Lower leg skin (tissue), 4 donors: ENCODE measurements at places on chromosomes 12 and 14. TPM values are rescaled to one million over a fixed set of nuclear protein-coding genes. Genes with fewer than 3 reads are reported as not detected.

KRT3 gene
- total RNA-seq = not detected

DNA sequence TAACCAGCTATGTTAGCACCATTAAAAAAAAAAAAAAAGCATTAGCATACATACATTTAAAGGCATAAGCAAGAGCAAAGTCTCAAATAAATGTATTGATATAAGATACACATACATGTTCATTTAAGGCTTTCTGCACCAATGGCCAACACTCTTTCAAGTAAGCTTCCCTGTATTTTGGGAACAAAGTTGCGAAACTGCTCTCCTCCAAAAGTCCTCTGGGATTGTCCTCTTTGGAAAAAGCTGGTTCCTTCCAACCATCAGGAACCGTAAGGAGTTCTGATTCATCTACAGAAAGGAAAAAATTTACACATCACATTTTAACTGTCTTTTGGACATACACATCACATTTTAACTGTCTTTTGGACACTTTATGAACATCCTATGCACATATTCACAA is 3.2 kb downstream of the KRR1 start:
- DNase-seq = no peak

DNA sequence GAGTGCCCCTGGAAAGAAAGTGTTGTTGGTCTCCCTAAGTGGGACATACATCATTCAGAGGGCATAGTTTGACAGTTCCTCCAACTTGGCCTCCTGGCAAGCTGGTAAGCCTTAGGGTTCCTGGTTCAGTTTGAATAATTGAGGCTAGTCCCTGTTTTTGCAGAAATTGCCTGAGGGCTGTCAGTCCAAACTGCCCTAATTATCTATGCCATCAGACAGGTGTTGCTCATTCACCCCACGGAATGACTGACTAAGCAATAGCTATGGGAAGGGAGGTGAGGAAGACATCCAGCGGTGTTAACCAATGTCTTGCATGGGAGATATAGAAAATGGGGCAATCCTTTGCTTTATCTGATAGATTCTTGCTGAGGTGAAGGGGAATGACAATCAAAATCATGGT is 37.6 kb downstream of the SPTSSA start:
- no peak for DNase-seq

DNA sequence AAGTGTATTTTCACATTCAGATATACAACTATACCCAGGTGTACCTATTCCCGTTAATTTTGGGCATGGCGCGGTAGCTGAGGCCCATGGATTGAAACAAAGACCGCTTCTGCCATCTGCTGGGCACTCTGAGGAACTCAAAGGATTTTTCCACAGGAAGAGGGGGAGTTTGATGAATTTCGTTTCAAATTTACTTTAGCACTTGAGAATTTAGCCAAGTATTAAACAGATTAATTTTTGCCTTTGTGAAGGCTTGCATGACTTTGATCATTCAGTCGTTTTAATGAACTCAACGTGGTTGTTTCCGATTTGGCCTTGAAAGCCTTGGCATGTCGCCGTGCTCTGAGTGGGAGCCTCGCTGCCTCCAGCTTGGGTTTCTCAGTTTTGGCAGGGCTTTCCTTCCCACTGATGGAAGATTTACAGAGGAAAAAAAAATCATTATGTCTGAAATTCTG is 153.2 kb upstream of the DDHD1 start:
- DNase-seq = no peak

GRCh38 chr14:73216030-73216429 is 21.3 kb upstream of the PAPLN start:
- DNase-seq = no peak

DNA sequence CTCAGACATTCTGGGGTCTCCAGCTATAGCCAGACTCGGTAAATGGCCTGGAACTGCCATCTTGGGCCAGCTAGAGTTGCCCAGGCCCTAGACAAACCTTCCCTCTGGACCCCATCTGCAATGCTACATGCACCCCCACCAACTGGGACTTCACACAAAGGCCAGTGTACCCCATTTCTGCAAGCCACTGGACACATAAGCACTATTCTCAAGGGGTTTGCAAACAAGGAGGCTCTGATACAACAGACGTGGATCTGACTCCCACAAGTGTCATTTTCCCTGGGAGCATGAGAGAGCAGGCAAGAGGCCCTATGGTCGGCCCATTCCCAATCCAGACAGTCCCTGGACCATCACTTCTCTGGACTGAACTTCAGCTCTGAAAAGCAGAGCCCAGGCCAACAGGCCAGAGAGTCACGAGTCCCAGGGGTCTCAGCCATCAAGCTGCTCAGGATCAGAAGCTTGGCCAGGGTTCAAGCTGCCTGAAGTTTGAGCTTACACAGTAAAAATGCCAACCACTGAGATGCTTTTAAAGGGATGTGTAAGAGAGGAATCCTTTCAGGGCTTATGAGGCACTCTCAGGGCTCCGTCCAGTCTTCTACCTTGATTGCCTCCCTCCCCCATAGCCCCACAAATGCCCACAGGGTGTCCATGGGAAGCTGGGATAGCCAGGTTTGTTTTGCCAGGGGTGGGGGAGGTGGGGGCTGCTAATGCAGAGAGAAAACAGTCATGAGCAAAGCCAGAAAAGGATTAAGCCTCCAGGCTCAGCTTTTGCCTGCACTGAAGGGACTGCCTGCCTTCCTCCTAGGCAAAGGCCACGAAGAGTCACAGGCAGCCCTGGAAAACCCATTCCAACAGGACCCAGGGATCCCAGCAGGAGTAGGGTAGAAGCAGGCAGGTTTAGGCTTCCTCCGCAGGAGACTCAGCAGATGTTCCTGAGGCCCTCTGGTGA is 31.7 kb upstream of the PNMA1 start:
- DNase-seq = no peak

GRCh38 chr14:93654599-93654998 is 133.7 kb downstream of the PRIMA1 start:
- no peak for DNase-seq

RIMBP2 gene
- total RNA-seq = 3.7 TPM

- DNase-seq = no peak
These were observed 244.2 kb downstream of the GPHN start for GRCh38 chr14:66752109-66752508.

DNA sequence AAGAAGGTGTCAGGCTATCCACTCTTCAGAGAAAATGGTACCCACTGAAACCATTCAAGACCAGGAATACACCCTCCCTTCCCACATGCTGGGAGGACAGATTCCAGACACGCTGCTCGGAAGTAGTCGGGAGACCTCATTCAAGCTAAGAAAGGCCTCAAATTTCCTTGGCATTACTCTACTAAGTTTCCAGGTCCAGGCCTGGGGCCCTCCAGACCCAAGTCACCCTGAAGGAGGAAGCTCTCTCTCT is 27.1 kb upstream of the RPLP0 start:
- no peak for DNase-seq

KLRC2 gene
- total RNA-seq = not detected

DNA sequence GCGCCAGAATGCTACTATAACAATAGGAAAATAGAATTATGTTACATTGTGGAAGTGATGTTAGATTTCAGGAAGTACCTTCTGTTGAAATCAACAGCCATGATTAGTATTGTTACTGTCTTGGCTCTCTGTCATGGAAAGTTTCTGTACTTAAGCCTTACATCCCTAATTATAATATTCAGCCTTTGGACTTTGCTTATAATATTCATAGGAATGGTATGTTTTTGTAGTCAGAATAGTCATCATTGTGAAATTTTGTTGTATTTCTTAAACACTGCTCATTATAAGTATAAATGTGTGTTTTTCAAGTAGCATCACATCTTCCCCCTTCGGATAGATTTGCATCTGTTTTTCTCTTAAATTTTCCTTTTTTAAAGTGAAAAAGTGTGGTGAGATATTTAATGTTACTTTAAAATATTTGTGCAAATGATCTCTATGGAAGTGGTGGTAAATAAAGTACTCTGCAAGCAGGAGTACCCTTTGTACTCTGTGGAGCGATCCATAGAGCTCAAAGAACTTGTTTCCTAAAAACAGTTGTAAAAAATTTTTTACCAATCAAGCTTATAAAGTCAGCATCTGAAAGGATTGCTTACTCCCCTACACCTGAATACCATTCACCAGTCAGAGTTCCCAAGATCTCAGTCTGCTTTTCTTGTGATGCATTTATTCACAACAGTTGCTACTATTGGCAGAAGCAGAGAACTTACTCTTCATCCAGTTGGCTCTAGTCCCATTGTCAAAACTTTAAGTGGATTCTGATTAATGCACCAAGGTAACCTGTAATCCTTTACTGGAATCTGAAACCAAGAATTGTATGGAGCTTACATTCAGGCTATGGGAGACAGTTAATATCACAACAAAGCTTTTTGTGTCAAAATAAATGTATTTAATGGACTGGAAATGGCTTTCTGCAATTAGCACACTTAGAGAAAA is 87.8 kb downstream of the RIC8B start:
- DNase-seq = no peak

DNA sequence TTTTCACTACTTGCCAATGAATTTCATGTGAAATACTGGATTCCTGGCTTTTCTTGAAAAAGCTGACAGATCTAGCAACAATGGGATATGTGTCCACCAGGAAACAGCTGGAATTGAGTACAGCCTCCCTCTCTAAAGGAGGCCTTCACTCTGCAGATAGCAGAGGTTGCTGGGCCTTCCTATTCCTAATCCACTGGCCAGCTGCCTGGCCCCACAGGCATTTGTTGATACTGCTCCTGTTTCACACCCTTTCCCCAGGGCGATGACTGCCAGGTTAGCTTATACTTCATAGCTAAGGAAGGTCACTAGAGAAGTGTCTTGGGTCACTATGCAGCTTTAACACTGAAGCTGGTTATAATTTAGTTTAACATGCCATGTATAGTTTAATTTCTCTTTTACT is 87.5 kb upstream of the PDZRN4 start:
- DNase-seq = no peak

SERPINA3 gene
- 14.6 TPM for total RNA-seq

GRCh38 chr14:29805415-29806123 is 122.1 kb downstream of the PRKD1 start:
- DNase-seq = no peak

OAS3 gene
- total RNA-seq = 14.2 TPM

PAH gene
- not detected for total RNA-seq

DNA sequence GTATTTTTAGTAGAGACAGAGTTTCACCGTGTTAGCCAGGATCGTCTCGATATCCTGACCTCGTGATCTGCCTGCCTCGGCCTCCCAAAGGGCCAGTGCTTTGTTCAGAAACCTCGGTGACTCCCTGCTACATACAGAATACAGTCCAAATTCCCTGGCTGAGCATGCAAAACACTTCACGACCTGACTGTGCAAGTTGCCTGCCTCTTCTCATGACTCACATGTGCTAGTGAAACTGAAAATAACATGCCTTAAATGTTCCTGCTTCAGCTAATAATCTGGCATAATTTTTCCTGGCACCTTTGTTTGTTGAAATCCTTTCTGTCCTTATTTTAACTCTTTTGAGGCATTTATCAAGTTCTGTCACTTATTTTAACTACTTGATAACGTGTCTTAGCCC is 8.2 kb downstream of the DMAC2L start:
- peak; percentile 39 for DNase-seq

GRCh38 chr14:101064718-101065117 is 161.2 kb upstream of the RTL1 start:
- no peak for DNase-seq

- DNase-seq = no peak
These were observed 125.4 kb downstream of the SLC38A6 start for GRCh38 chr14:61106271-61106958.

DNA sequence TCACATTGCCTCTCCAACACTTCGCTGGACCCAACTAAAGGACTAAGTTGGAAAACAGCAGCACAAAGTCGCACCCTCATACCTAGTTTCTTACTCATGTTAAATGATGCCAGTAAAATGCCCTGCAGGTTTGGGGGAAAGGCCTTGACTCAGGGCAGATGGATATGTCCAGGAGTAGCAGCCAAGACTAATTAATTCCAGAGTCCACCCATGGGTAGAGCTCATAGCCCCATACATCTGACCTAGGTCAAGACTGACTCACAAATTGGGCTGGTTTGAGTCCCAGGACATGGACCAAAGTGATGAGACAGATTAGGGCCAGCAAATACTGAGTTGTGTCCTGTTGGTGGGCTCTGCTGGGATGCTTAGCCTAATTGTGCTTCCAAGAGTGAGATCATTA is 224.0 kb upstream of the BTG1 start:
- no peak for DNase-seq

GRCh38 chr12:13175499-13175898 is 21.0 kb upstream of the EMP1 start:
- no peak for DNase-seq

DNA sequence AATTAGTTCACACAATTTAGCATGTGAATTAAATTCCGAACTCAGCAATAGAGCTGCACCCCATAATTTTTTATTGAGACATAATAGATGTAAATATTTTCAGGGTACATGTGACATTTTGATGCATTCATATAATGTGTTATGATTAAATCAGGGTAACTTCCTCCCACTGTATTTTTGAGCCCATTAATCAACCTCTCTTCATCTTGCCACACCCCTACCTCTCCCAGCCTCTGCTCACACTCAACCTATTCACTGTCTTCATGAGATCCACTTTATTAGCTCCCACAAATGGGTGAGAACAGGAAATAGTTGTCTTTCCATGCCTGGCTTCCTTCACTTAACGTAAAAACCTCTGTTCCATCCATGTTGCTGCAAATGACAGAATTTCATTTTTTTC is 14.7 kb downstream of the IL26 start:
- DNase-seq = no peak

ITGB7 gene
- total RNA-seq = 6.5 TPM

- DNase-seq = no peak
These were observed 1002.3 kb downstream of the FLRT2 start for GRCh38 chr14:86532219-86532618.

- DNase-seq = no peak
These were observed 64.5 kb downstream of the SEC23A start for GRCh38 chr14:39038542-39038941.

GRCh38 chr14:104265918-104266630 is 127.7 kb downstream of the KIF26A start:
- DNase-seq = peak; percentile 76
